ENCODE measurements at places on chromosomes 2 and 18.

DNA sequence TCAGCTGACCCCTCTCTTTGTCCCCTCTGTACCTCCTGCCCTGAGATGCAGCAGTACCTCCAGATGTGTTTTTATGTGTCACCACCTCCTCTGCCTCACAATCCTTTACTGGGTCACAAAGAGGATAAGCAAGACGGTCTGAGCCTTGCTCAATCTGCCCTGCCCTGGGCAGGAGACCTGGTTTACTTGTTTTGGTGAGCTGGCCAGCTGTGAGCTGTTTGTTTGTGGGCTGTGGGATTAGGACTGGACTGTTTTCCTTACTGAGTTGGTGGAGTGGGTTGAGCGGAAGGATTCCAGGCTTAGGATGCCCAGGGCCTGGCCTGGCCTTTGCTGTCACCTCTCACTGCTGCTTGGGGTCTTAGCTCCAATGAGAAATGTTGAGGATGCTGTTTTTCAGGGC is 299.5 kb downstream of the SRBD1 start:
- DNase-seq = no peak

DNA sequence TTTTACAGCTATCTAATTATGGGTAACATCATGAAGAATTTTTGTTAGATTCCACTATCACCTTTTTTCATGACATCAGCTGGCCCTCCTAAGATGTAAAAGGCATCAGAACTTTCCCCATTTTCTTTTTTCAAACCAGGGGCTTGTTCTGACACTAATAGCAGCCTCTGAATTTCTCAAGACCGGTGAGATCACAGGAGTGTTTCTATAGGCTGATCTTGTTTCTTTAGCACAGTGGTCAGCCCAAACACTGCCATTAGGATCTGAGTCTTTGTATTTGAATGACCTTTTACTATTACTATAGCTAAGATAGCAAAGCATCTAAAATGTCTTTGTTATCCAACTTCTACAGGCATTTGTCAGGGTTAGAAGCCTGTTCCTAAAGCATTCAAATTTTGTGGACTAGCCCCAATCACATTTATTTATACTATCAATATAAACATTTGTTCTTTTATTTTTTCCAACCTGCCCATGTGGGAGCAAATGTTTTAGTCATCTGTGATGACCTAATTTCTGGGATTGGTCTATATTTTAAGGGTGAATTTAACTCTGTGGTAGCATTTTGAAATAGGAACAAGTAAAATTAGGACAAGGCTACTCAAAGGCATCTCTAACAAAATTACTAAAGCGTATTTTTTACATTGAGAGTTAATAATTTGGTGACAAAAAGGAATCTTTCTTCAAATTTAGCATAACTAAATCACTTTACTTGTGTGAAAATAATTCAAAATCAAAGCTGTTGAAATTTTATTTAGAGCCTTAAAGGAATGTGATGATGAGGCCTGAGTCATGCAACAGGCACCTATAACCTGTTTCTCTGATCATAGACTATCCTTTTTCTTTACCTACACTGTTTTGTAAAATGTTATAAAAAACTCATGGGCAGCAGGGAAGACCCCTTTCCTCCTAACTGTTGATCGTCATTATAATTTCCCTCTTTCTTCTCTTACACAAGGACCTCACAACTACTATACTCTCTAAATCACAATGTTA is 39.3 kb downstream of the ZAP70 start:
- no peak for DNase-seq

GRCh38 chr2:4908461-4908860 is 783.7 kb upstream of the SOX11 start:
- no peak for DNase-seq

DNA sequence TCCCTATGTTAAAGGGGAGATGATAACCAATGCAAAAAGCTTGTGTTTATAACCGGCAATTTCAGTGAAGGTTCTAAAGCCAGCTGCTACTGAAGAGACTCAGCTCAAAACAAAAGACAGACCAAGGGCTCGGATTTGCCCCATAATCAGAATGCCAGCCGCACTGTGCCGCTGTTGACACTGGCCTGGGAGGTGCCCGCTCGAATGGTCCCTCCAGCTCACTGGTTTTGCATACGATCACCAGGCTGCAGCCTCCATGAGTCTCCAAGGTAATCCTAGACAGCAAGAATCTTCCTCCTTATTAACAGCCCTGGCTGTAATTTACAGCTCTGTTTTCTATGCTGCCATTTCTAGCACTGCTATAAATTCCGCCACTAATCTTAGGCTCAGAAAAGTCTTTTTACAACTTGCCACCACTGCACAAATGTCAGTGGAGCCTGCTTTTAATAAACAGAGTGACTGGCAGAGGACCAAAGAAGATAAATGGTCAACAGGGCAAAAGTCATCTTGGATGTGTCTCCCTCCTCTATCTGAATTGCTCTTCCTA is 155.7 kb upstream of the SH3BP4 start:
- DNase-seq = no peak

DNA sequence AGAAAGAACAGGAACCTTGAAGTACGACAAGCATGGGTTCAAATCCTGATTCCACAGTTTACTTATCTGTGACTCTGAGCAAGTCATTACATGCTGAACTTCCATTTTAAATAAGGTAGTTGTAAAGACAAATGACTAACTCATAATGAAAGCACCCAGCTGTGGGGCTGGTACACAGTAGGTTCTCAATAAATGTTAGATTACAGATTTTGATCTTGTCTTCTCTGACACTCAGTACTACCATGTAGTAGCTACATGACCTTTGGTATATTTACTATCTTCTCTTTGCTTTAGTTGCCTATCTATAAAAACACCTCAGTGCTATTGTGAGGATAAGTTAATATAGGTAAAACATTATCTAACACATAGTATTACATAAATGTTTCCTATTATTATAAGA is 3.2 kb downstream of the TRAK2 start:
- no peak for DNase-seq

- no peak for DNase-seq
These were observed 137.9 kb upstream of the RAB12 start for GRCh38 chr18:8471372-8471771.

GRCh38 chr2:85933753-85934594 is 45.2 kb upstream of the ST3GAL5 start:
- no peak for DNase-seq

GRCh38 chr2:203886661-203887151 is 19.1 kb downstream of the CTLA4 start:
- no peak for DNase-seq

- no peak for DNase-seq
These were observed 47.9 kb downstream of the SLC14A1 start for GRCh38 chr18:45771587-45772480.

DNA sequence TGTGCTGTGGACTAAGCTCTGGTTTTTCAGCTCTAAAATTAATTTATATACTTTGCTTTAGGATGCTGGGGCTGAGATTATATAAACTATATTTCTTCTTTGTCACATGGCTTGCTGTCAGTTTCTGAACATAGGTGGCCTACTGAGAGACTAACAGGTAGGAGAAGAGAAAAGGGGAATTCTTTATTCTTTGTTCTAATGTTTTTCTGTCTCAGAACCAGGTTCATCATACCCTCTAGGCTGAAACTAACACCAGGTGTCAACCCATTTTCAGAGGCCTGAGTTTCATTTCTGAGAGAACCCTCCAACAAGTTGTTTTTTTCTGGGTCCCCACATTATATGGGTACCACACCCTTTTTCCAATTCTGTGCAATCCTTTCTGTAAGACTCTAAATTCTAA is 843.6 kb downstream of the TRIB2 start:
- no peak for DNase-seq

DNA sequence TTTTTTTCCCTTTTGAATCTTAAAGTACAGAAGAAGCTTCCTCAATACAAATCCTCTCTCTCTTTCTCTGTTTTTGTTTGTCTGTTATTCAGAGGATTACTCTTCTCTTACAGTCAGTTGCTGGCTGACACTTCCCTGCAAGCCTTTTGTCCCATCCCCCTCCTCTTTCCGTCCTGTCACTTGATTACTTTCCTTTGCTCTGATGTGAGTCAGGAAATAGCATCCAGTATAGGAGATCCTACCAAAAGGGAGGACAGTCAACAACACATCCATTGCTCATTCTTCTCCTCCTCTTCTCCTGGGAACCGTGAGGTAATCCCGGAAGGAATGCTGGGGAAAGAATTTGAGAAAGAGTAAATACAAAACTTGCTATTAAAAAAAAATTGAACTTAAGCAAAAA is 79.3 kb upstream of the SCN7A start:
- DNase-seq = no peak

DNA sequence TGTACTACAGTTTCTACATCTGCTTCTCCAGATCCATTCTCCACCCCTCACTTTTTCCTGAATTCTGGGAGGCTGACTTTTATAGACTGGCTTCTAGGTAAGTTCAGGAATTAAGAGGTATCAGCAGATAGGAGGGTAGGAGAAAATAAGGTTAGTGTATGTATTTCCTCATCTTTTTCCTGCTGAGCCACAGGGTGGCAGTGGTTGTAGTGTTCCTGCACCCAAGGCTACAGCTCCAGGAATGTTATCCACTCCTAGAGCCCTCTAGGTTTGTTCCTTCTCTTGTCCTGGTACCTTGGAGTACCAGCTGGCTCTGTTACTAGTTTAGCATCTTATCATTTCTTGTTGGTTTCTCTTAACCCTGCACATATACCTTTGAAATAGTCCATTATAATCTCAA is 40.7 kb upstream of the C2orf66 start:
- DNase-seq = no peak

DNA sequence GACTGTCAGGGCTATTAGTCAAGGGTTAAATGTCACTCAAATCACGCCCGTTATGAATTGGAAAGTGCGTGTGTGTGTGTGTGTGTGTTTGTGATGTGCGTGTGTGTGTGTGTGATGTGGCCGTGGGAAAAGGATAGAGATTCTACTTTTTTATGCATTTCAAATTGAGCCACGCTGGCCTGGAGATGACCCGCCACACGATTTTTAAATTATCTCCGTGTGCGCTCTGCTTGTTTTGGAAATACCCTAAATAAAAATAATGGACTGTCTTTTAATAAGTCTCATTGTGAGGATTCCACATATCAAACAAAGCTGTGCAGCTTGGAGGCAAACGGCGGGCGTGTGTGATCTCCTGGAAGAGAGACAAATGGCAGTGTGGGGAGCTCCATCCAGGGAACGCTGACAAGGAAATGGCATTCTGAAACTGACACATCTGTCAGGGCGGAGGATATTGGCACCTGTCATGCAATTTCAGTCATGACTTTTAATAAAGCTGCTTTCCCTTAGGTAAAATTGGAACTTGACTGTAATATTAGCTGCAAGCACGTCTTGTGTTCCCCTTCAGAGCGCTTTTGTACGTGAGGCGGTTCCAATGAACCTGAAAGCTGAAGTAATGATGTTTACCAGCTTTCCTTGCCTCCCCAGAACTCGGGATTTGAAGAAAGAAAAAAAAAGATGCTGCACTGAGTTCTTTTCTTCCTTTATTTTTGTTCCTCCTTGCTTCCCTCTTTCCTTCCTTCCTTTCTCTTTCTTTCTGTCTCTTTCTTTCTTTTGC is 381.8 kb upstream of the SMIM21 start:
- DNase-seq = no peak

DNA sequence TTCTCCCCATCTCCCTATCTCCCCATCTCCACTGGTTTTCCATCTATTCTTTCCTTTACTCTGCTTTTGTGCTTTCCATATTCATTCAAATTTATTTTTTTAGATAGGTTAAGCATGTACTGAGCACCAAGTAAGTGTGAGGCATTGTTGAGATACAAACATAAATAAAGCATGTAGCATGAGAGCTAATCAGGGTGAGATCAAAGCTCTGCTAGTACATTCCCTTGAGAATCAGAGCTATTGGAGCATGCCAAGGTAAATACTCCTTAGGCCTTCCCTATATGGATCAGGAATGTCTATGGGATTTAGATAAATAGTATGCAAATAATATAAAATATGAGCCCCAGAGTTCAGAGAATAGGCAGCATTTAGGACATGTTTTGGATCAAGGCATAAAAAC is 25.3 kb downstream of the BABAM2 start:
- DNase-seq = no peak

GRCh38 chr2:17759805-17760204 is 5.9 kb downstream of the GEN1 start:
- no peak for DNase-seq

All from caudate nucleus (tissue), 63 donors.